MG63 (cell line): ENCODE measurements at places on chromosomes 5 and 9. TPM values are rescaled to one million over a fixed set of nuclear protein-coding genes. Genes with fewer than 3 reads are reported as not detected.

GRCh38 chr9:123679330-123679987 is 250.5 kb downstream of the DENND1A start:
- no peak for DNase-seq

DNA sequence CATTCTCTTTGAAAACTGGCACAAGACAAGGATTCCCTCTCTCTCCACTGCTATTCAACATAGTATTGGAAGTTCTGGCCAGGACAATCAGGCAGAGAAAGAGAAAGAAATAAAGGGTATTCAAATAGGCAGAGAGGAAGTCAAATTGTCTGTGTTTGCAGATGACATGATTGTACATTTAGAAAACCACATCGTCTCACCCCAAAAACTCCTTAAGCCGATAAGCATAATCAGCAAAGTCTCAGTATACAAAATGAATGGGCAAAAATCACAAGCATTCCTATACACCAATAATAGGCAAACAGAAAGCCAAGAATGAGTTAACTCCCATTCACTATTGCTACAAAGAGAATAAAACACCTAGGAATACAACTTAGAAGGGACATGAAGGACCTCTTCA is 21.0 kb upstream of the EPB41L4A start:
- no peak for DNase-seq

- DNase-seq: no peak
Measured at GRCh38 chr9:26650325-26650724, 242.3 kb downstream of the CAAP1 start.

DNA sequence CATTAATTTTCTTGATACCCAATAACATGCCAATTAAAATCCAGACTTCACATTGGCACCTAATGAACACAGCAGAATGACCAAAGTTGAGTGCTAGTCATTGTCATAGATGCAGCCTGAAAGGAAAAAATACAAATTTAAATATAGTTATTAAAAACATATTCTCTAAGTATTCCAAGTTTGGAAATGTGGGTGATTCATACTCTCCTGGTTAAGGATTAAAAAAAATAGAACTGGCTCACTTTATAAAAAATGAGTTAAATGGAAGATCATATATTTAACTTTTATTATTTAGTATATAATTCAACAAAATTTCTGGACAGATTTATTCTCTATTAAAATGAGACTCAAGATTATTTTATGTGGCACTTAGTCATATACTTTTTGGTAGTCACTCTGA is 33.2 kb upstream of the RICTOR start:
- no peak for DNase-seq

DNA sequence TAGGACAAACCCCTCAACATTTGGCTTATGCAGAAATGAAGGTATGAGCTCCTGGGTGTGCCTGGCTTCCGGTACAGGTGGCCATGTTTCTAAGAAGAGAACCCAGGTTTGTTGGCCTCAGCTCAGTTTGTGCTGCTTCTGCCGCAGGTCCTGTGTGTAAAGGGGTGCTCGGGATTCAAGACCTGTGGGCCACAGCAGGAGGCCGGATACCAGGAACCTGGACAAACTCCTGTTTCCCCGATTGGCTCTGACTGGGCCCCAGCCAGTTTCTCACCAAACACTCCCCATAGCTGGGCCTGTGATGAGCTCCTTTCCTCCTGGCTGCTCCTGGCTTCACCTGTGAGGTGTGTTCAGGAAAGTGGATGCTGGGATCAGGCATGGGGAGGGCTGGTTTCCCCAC is 271.2 kb upstream of the IRX2 start:
- DNase-seq: no peak

DNA sequence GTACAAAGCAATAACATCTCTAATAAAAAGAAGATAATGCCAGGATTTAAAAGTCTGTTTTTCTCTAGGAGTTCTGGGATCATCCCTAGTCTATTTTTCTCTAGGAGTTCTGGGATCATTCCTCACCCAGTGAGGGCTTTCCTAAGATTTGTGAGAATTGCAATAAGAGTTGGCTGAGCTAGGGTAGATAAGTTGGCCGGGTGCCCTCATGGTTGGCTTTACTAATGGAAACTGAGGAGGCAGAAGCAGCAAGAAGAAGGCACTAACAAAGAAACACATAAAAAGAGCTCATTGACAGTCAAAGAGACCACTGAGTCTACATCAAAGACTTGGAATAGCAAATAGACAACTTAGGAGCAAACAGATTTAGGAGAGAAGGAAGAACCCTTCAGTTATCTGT is 4.2 kb downstream of the SLC1A3 start:
- no peak for DNase-seq

DNA sequence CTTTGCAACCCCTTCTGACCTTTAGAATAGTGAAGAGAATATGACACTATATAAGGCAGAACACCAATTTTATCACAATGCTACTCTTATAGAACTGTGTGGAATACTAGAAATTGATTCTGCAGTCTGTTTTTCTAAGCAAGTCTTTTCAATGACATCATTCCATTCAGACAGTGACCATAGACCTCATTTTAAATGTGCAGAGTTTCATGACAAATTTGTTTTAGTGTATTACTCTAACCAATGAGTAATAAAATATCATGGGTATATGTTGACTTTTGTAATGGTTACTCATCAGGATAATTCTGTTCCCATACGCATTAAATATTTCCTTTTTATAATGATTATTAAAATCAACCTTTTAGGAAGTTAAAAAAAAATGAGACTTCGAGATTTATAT is 219.9 kb downstream of the COX7C start:
- DNase-seq: no peak

GRCh38 chr9:131273856-131274673 is 2.2 kb downstream of the FAM78A start:
- DNase-seq: no peak

GRCh38 chr9:100759215-100759614 is 181.3 kb downstream of the CAVIN4 start:
- DNase-seq: no peak

DNA sequence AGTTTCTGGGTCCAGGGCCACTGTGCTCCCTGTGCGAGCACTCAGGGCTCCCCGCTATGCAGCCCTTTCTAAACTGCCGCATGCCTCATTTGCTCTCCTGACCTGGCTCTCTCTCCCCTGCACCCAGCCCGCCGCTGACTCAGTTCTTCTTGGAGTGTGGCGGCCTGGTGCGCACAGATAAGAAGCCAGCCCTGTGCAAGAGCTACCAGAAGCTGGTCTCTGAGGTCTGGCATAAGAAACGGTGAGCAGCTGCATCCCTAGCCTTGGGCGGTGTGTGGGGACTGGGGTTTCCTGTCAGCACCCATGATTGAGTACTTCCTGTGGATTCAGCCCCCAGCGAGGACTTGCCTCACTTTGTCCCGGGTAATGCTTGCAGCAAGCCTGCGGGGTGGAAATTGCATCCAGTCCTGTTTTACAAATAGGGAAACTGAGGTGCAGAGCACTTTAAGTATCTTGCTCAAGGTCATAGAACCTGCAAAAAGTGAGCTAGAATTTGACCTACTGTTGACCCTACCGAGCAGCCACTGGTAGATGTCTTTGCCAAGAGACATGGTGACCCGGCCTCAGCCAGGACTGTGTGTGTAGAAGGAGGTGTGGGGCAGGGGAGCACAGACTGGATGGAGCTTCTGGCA is 27.9 kb downstream of the USP20 start:
- DNase-seq: no peak

GRCh38 chr5:86866036-86866435 is 248.3 kb downstream of the COX7C start:
- DNase-seq: peak; percentile 59

DNA sequence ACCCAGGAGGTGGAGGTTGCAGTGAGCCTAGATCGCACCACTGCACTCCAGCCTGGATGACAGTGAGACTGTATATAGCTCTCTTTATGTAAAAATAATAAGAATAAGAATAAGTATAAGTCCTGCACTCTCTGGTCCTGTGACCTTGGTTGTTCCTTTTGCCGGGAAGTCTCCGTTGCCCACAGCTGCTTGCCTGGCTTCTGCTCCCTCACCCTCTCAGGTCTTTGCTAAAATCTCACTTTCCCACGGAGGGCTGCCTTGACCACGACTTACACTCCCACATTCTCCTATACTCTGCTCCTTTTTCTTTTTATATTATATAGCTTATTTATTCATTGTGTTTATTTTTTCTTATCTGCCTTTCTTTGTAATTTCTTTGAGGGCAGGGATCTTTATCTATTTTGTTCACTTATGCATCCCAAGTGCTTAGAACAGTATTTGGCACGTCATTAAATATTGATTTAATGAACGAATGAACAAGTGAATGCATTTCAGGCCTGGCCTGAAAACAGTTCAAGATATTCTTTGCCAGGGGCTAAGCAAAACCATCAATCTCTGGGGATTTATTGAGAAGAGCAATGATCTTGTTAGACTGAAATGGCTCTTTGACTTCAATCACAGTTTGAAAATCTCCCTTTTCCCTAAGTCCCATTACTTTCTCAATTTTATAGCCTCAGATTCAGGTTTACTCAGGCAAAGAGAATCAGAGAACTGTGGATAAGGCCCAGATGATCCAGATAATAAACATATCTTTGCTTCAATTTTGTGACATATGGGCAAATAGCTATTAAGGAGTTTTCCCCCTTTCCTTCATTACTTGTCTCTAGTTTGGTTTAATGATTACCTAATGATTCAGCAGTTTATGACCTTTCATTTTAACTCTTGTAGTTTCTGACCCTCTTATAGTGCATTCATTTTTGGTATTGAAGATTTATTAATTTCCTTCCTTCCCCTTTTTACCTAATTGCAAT is 60.8 kb upstream of the TMC1 start:
- no peak for DNase-seq

- peak; percentile 33 for DNase-seq
Measured at GRCh38 chr5:84729326-84729725, 344.6 kb upstream of the EDIL3 start.

DNA sequence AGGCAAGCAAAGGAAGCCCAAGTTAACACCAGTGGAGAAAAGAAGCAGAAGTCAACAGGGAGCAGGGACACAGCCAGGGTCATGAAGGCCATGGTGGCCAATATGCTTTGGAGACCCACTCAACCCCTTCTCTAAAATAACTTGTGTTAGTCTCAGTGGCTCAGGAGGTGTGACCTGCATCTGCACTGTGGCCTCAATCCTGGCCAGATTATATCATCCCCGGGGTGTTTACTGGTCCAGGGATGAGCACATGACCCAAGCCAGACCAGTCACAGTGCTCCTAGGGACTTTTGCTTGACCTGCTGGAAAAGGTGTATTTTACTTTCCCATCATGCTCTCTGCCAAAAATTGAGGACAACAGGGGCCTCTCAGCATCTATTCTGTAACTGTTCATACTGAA is 105.2 kb downstream of the DPYSL3 start:
- peak; percentile 37 for DNase-seq

GRCh38 chr9:95341293-95341962 is 23.9 kb upstream of the FANCC start:
- peak; percentile 20 for DNase-seq

GRCh38 chr5:16809395-16810207 is 126.5 kb downstream of the MYO10 start:
- peak; percentile 78 for DNase-seq

- no peak for DNase-seq
Measured at GRCh38 chr9:8579661-8580060, 780.1 kb upstream of the DMAC1 start.

DNA sequence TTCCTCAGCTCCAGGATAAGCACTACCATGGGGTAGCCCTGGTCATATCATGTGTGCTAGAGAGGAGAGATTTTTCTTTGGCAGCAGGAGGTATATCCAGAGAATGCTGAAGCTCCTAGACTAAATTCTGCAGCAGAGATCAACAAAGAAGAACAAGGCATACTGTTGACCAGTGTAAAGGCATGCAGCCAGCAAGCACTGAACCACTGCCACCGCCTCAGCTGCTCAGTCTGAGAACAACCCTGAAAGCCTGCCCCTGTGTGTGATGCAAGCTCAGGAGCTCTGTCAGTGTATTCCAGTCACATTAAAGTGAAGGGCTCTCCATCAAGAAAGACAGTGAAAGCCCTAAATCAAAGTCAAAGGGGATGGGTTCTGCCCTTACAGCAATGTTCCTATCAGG is 439.5 kb upstream of the CD180 start:
- no peak for DNase-seq

- peak; percentile 56 for DNase-seq
Measured at GRCh38 chr5:911601-912000, 18.9 kb downstream of the TRIP13 start.

GRCh38 chr9:4489919-4490704 is at the start of gene SLC1A1:
TSS of gene SLC1A1 (plus strand) at chr9:4490468. CDS start at chr9:4490680, 212 bp downstream.
- peak; percentile 55 for DNase-seq

DNA sequence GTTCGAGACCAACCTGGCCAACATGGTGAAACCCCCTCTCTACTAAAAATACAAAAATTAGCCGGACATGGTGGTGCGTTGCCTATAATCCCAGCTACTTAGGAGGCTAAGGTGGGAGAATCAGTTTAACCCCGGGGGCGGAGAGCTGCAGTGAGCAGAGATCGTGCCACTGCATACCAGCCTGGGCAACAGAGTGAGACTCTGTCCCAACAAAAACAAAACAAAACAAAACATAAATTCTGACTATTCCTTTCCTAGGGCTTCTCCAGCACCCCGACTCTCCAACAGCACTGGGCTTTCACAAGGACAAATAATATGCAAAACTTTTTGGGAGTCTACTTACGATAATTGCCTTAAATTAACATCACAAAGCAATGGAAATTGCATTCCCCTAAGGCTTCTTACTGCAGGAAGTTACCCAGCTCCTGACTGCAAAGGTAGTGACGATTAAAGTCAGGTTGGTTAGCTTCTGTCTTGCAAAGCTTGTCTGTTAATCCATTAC is 15.9 kb upstream of the CDKN2AIPNL start:
- no peak for DNase-seq

DNA sequence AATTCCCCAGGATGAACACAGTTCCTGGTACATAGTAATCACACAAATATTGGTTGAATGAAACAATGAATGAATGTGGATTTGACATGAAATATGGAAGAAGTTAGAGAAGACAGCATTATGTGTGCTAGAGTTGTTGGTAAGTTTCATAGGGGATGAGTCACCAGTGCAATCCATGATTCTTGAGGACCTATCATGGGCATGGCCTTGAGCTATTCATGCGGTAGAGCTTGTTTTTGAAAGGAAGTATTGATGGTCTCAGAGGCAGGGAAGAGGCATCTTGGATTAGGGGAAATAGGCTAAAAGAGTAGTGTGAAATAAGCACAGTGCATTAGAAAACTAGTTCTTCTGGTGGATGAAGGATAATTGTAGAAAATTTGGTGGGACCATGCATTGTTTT is 22.1 kb downstream of the SPATA31D1 start:
- DNase-seq: no peak

DNA sequence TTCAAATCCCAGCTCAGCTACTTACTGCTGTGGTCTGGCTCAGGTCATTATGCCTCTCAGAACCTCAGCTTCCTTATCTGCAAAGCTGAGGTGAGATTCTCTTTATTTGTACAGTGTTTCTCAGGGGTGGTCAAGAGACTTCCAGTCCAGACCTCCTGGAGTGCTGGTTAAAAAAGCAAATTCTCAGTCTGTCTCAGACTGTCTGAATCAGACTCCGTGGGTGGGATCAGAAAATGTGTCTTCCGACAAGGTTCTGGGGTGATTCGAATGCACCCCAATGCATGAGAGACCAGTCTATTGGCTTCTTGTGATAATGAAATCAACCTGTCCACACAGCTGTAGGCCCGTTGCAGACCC is 137.7 kb upstream of the SMIM23 start:
- DNase-seq: no peak

SLC22A4 gene
- 0.03 and 0.35 TPM in 2 replicates for total RNA-seq

NSA2 gene
- 33.1 and 67.4 TPM in 2 replicates for total RNA-seq

CMYA5 gene
- total RNA-seq: 0.07 TPM in 1 of 2 replicates, not detected in the other

OR1J2 gene
- not detected in 2 replicates for total RNA-seq

EGFL7 gene
- total RNA-seq: 24.5 and 25.9 TPM in 2 replicates

DNAJC18 gene
- total RNA-seq: not detected in 2 replicates

NUTM2G gene
- total RNA-seq: not detected in 2 replicates

SOX30 gene
- total RNA-seq: not detected in 2 replicates

ENHO gene
- total RNA-seq: 0.20 TPM in 1 of 2 replicates, not detected in the other

SUSD3 gene
- 0.40 TPM in 1 of 2 replicates, not detected in the other for total RNA-seq

AFAP1L1 gene
- 8.1 and 16.2 TPM in 2 replicates for total RNA-seq

PCDHB6 gene
- 0.10 TPM in 1 of 2 replicates, not detected in the other for total RNA-seq

TPPP gene
- total RNA-seq: not detected in 2 replicates

ABO gene
- not detected in 2 replicates for total RNA-seq
